ENCODE measurements at places on chromosomes 4 and X.

DNA sequence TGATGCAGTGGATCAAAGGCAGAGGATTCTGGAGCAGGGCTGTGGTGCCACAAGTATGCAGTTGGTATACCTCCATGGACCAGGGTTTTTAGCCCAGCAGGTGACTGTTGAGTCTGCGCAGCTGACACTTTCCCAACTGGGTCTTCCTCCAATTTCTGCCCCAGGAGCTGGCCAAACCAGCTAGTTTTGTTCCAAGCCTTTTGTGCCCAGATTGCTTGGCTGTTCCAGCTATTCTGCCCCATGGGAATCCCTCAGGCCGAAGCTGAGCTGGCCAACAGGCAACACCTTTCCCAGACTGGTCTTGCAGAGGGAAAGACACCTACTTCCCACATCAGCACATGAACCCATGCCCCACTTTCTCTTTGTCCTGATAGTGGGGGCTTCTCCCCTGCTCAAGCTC is 22.8 kb upstream of the ANKRD17 start:
- peaks cover 41% of the 10 kb centered on the region for H3K36me3 ChIP-seq
- no peaks in the 10 kb centered on the region for H3K4me1 ChIP-seq
- no peak overlapping the region for H3K4me3 ChIP-seq
- no peak for DNase-seq

DNA sequence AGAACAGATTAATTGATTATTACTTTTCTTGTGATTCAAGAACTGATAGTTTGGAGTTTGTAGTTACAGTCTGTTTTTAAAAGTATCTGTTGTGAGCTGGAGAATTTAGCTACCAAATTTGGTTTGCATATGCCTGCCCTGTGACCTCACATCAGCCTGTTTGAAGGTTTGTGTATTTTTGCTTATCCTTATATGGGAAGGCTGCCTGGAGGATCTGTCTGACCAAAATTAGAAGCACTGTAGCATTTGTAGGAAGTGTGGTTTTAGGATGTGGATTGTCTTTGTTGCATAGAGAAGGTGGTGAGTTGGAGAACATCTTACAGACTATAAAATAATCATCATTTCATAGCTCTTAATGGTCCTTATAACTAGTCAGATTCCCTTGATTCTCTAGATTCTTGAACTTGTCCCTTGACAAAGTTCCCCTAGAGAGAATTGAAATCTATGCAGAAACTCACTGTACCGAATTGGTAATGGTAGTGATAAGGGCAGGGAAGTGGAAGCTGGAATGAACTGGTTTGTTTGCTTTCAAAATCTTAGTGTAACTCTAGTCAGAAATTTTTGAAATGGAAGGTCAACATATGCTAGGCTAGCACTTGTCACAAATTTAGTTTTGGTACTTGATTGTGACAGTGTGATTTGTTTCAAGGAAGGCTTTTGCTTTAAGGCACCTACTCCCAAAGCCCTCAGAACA is 57.3 kb downstream of the SH3BGRL start:
- no peak for DNase-seq
- H3K27me3 ChIP-seq, result no peaks in the 10 kb centered on the region
- H3K36me3 ChIP-seq, result no peaks in the 10 kb centered on the region
- H3K4me1 ChIP-seq, result no peaks in the 10 kb centered on the region
- no peak overlapping the region for H3K4me3 ChIP-seq
- no peak overlapping the region for H3K27ac ChIP-seq

GRCh38 chrX:129323115-129323514 is 200.2 kb downstream of the SMARCA1 start:
- no peak for DNase-seq
- no peaks in the 10 kb centered on the region for H3K27me3 ChIP-seq
- H3K4me3 ChIP-seq, result no peak overlapping the region
- H3K27ac ChIP-seq, result no peak overlapping the region
- no peaks in the 10 kb centered on the region for H3K4me1 ChIP-seq
- H3K36me3 ChIP-seq, result no peaks in the 10 kb centered on the region

- DNase-seq, result no peak
- no peaks in the 10 kb centered on the region for H3K4me1 ChIP-seq
- no peak overlapping the region for H3K4me3 ChIP-seq
- H3K27me3 ChIP-seq, result no peaks in the 10 kb centered on the region
- no peak overlapping the region for H3K27ac ChIP-seq
- no peaks in the 10 kb centered on the region for H3K36me3 ChIP-seq
Observed at GRCh38 chrX:12292996-12293765, 154.9 kb downstream of the FRMPD4 start.

DNA sequence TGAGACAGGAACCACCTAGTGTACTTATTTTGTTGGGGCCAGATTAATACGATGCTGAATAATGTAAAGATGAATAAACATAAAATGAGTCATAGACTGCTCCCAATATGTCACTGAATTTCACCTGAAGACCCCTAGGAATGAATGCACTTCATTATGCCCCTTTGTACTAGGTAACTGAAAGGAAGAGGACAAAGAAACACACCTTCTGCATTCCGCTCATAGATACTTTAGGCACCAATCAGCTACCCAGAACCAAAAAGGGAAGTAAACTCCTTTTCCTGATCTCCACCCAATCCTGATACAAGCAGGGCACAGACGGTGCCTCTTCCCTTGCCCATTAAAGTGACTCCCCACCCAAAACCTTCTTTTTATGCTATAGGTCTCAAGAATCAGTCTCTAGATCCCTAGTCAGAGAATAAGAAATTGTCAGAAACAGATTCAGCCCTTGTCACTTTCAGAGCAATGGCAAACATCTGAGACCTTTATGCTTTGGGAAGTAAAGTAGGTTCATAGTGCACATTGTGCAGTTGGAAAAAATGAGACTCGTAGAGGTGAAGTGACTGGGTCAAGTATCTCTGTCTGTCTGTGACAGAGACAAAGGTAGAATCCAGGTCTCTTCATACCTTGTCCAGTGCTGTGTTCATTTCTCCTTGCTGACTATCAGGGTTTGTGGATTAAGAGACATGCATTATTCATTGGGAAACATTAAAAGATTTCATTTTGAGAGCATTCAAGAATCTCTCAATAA is 2.3 kb downstream of the GPR174 start:
- no peaks in the 10 kb centered on the region for H3K36me3 ChIP-seq
- H3K27ac ChIP-seq, result no peak overlapping the region
- H3K4me3 ChIP-seq, result no peak overlapping the region

DNA sequence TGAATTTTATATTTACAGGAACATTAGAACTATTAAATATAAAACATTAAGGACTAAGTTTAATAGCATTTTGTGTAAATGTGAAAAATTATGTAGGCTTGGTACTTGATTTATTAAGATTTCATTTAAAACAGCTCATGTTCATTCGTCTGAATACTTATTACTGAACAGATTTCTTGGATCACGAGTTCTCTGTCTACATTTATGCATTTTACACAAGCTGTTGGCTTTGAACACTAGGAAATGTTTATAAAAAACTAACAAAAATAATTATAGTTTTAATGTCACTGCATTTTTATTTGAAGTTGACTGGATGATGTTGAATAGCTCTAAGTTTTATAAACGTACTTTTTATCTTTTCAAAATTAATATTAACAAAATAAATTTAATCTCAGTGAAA is 888.7 kb downstream of the CCSER1 start:
- H3K4me3 ChIP-seq, result no peak overlapping the region
- H3K4me1 ChIP-seq, result no peaks in the 10 kb centered on the region
- no peaks in the 10 kb centered on the region for H3K36me3 ChIP-seq
- no peak for DNase-seq

GRCh38 chrX:149521438-149521837 is 16.3 kb upstream of the IDS start:
- H3K36me3 ChIP-seq, result no peaks in the 10 kb centered on the region
- no peak overlapping the region for H3K4me3 ChIP-seq
- H3K27me3 ChIP-seq, result no peaks in the 10 kb centered on the region
- no peak for DNase-seq
- no peak overlapping the region for H3K27ac ChIP-seq

DNA sequence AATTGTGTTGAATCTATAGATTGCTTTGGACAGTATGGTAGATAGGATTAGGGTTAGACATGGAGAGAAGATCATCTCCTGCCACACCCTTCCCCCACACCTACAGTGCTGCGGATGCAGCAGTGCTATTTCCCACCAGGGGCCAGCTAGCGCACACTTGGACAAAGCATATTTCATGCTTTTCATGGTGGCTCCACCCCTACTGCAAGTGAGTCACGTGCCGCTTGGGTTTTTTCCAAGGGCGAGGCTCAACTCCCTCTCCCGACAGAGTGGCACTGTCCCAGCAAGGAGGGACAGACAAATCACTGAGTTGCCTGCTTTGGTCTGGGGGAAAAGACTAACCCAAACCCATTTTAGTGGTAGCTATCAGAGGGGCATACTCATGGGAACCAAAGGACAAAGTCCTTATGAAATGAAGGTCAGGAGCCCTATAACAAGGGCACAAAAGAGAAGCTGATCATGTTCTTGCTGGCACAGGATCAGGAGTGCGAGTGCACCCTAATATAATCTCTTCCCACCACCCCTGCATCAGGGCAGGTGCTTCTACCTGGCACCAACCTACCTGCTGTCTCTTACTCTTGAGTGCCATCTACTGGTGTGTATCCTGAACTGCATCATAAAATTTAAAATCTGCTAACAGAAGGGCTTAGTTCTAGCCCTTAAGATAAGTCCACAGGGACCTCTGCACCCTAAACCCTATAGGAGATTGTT is 55.1 kb upstream of the PGAM4 start:
- no peaks in the 10 kb centered on the region for H3K27me3 ChIP-seq
- no peak overlapping the region for H3K27ac ChIP-seq
- peak; percentile 4 for DNase-seq
- H3K36me3 ChIP-seq, result no peaks in the 10 kb centered on the region
- H3K4me3 ChIP-seq, result no peak overlapping the region
- no peaks in the 10 kb centered on the region for H3K4me1 ChIP-seq

DNA sequence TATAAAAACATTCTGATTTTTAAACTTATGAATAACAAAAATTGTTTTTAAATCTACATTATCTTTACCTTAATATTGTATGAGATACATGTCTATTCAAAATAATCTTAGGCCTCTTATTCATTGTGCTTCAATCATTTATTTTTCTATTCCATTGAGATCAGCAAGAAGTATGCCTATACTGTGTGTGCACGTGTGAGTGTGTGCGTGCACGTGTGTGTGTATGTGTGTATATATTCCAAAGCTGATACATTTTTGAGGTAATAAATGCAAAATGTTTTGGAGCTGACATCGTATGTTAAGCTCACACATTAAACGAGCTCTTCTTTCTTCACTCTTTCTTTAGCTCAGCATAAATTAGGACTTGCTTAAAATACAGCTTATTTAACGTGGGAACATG is 1701.2 kb upstream of the PCDH10 start:
- H3K4me3 ChIP-seq, result no peak overlapping the region
- H3K4me1 ChIP-seq, result no peaks in the 10 kb centered on the region
- no peaks in the 10 kb centered on the region for H3K27me3 ChIP-seq
- H3K36me3 ChIP-seq, result no peaks in the 10 kb centered on the region
- H3K27ac ChIP-seq, result no peak overlapping the region

DNA sequence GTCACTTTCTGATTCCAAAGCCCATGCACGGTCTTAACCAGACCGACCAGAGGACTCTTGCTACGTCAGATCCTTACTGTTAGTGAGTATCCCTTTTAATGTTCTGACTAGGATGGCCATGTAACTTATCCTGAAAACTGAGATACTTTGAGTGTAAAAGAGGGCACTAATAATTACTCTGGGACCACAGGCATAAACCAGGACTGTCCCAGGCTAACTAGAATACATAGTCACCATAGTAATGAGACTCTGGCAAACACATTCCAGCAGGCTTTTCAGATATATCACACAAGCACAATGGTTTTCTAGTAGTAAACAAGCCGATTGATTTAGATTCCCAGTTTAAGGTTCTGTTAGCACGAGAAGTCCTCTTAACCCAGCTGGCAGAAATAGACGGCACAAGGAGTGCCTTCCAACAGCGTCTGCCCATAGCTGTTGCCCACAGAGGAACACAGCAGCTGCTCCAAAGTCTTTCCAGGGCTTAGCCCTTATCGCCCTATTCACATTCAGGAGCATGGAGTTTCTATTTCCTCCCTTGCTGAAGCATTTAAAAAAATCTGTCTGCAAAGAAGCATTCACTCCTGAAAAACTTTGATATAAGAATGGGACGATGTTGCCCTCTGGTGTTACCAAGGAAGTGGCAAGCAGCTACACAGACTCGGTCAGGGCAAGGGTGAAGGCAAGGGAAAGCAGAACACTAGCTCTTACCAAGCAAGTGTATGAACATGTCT is 92.4 kb downstream of the CXCL13 start:
- no peak overlapping the region for H3K4me3 ChIP-seq
- no peaks in the 10 kb centered on the region for H3K4me1 ChIP-seq
- H3K36me3 ChIP-seq, result no peaks in the 10 kb centered on the region
- no peak for DNase-seq
- no peak overlapping the region for H3K27ac ChIP-seq

DNA sequence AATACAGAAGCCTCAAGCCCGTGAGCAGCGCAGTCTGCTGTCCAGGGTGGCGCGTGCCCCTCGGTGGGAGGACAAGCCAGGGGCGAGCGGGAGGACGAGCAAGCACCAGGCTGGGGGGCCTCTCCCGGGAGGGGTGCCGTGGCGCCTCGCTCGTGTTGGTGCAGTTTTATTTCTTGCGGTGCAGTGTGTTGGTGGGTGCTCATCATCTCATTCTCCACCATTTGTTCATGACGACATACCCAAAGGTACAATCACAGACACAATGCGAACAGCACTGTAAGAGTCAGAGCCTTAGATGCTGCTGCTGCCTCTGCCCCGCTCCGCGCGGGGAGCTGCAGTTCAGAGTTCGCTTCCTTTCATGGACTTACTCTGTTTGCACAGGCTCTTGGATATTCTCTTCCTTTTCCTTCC is 30.3 kb downstream of the RGS12 start:
- no peak for DNase-seq
- no peaks in the 10 kb centered on the region for H3K27me3 ChIP-seq
- no peaks in the 10 kb centered on the region for H3K4me1 ChIP-seq
- no peak overlapping the region for H3K4me3 ChIP-seq
- H3K27ac ChIP-seq, result no peak overlapping the region
- no peaks in the 10 kb centered on the region for H3K36me3 ChIP-seq

DNA sequence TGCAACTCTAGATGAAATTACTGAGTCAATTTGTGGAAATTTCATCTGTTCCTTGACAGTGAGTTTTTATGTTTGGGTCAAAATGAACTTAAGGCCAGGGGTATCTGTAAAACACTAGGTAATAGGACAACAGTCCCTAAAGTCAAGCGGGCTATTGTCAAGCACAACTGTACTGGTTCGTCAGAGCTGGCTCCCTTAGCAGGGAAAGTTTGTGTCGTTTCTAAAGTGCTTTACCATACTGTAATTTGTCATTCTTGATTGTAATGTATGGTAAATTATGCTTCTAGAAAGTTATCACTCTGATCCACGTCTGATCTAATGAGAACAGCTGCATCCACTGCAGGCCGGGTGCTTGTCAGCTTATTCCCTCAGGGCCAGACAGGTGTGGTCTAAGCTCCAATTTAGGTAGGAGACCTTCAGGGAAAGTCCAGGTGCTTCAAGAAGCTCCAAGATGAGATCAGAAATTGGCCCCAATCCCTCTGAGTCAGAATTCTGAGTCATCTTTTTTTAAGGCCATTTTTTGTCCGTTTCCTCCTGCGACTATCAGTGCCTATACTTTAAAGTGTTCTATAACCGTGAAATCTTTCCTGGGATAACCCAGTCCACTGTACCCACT is 92.2 kb downstream of the PALLD start:
- H3K27ac ChIP-seq, result no peak overlapping the region
- no peaks in the 10 kb centered on the region for H3K4me1 ChIP-seq
- H3K36me3 ChIP-seq, result no peaks in the 10 kb centered on the region
- no peak overlapping the region for H3K4me3 ChIP-seq
- DNase-seq, result no peak

- H3K4me1 ChIP-seq, result no peaks in the 10 kb centered on the region
- no peak for DNase-seq
- H3K27me3 ChIP-seq, result no peaks in the 10 kb centered on the region
- no peaks in the 10 kb centered on the region for H3K36me3 ChIP-seq
- no peak overlapping the region for H3K4me3 ChIP-seq
Observed at GRCh38 chr4:76527666-76528065, 92.6 kb downstream of the SHROOM3 start.

Measured in tibial nerve (tissue), 4 donors.